Stimulated activated CD4-positive, alpha-beta T cell treated with anti-CD3 and anti-CD28 coated beads, TNF-alpha, amount 100 ng/mL, for 4 hours (primary cell): ENCODE measurements at places on chromosomes 6 and 20.

DNA sequence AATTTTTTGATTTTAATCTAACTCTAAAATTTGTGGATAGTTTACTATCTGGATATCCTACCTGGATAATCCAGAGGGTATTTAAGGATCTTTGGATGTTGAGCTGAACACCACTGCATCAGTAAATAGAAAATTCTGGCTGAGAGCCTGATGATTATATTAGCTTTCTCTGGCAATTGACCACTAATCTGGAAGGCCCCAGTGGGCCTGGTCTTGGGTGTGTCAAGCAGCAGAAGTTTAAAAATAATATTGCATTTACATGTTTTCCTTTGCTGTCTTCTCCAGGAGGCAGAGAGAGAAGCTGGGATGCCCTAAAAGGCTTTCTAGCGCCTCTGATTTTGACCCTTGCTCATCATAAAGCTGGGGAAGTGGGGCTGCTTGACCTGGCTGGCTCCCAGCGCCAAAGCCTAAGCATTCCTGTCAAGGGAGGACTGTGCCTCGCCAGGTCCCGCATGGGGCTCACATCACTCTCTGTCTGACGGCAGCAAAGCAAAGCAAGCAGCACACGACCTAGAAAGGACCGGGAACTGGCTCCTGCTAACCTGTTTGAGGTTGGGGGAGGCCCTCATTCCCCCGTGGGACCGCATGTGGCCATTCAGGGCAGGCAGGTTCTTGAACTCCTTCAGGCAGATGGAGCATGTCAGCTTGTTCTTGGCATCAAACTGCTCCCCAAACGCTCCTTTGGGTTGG, 46.6 kb upstream of the MRPS10 start:
- no peak for DNase-seq

DNA sequence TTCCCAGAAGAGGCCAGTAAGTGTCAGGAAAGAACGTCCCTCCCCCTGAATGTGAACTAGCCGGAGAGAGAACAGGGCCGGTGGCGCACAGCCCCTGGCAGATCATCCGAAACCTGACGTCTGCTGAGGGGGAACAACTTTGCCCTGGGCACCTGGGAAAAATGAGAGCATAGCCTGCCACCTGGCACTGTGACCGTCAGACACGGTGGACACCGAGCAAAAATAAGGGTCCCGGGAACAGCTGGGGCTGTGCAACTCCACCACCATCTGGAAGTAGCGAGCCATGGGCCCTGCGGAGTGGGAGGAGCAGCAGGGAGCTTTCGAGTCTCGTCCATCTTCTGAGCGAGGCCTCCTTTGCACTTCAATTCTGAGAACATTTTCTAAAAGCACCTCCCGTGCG, 110.8 kb downstream of the EDN3 start:
- no peak for DNase-seq

DNA sequence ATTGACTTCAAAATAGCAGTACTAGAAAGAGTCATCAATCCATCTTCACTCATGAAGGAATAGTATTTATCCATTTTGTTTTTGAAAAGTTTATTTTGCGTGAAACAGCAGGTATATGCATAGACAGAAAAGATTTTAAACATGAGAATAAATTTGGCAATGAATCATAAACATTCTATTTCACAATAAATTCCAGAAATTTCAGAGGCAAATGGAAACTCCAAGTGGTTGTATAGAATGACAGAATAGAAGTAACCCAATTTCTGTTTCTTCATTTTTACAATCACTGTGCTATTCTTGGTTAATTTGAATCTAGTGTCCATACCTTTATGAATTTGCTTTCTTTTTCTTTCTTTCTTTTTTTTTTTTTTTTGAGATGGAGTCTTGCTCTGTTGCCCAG, 173.0 kb upstream of the ECI2 start:
- DNase-seq = no peak

DNA sequence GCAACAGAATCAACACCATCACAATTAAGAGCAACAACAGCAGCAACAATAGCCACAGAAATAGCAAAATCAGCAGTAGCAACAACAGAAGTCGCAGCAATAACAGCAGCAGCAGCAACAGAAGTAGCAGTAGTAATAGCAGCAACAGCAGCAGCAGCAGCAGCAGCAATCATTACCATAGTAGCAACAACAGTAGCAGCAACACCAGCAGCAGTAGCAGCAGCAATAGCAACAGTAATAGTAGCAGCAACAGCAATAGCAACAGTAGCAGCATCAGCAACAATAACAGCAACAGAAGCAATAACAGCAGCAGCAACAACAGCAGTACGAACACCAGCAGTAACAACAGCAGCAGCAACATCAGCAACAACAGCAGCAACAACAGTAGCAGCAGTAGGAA, 39.8 kb downstream of the SLC22A2 start:
- DNase-seq = no peak

DNA sequence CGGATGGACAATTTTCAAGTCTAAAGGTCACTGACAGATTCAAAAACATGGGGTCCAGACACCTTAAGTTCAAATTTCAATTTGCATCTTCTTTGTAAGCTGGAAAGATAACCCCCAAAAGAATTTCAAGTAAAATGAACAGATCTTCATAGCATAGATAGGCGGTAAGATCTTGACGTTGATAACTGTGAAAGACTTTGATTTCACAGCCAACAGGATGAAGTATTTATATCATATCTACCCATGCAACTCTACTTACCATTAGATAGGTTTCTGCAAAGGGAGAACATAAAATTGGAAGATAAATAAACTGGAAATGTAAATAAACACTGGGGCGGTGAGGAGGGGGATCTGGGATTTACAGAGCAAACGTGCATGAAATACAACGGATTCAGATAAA, 137.8 kb downstream of the IPCEF1 start:
- no peak for DNase-seq

DNA sequence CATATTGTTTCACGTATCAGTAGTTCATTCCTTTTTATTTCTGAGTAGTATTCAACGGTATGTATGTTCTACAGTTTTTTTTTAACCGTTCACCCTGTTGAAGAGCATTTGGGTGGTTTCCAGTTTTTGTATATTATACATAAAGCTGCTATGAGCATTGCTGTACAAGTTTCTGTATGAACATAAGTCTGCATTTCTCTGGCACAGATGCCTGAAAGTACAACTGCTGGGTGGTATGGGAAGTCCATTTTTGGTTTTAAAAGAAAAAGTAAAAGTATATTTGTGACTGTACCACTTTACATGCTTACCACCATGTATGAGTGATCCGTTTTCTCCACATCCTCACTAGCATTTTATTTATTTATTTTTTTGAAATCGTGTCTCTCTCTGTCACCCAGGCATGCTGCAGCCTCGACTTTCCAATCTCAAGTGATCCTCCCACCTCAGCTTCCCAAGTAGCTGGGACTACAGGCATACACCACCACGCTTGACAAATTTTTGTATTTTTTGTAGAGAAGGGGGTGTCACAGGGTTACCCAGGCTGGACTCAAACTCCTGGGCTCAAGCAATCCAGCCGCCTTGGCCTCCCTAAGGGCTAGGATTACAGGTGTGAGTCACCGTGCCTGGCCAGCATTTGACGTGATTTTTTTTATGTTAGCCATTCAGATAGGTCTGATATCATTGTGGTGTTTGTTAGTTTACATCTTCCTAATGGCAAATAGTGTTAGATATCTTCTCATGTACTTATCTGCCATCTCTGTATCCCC, 11.0 kb upstream of the SIM1 start:
- no peak for DNase-seq

DNA sequence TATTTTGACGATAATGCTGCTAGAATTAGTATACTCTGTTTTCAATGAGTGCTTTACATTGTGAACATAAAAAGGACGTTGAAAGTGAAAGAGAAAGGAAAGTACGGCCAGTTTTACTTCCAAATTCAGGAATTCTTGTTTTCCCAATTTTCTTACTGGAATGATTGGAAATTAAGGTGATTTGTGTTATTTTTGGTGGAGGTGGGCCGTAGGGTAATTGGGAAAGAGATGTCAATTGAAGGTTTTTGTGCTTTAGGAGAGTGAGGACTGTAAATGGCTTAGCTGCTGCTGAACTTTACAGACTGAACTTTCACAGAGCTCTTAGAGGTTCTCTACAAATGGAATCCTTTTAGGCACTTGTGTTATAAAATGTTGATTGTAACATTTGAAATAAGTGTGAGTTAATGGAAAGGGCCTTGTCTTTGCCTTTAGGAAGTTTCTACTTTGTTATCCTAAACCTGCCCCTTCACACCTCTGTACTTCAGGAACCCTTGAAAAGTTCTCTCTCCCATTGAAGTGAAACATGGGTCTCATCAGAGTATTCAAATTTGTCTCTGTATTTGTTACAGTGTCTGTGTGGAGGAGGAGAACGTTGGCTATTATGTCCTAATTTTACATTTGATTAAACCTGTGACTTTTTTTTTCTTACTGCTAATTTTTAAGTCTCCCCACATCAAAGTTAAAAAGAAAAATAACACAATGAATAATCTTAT, 256.4 kb downstream of the ARID1B start:
- DNase-seq = no peak

DNA sequence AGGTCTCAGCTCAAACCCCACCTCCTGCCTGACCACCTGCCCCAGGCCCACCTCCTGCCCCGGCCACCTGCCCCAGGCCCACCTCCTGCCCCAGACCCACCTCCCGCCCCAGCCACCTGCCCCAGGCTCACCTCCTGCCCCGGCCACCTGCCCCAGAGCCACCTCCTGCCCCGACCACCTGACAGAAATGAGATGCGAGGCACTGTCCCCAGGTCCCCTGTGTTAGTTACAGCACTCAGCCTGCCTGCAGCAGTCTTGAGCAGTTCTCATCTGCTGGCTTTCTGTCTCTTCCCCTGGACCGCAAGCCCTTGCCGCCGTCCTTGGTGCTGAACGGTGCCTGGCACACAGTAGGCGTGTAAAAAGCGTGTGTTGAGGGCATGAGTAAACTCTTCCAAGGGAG, 79.5 kb downstream of the CDH4 start:
- no peak for DNase-seq

DNA sequence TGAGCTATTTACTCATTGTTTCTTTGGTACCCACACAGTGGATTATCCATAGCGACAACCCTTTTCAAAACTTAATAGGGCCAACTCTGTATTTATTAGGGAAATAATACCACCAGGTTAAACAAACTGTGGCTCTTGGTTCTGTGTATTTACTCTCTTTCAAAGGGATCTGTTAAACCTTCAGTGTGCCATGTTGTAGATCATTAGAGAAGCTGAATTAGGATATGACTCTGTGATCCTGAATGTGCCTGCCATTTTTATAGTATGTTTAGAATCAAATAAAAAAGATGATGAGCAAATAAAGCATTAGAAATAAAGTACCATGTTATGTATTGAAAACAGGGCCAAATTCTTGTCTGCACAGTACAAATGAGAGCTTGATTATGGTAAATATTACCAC, 25.0 kb upstream of the SLC35D3 start:
- DNase-seq = no peak

GRCh38 chr6:17501442-17501841, 98.7 kb upstream of the FAM8A1 start:
- no peak for DNase-seq

DNA sequence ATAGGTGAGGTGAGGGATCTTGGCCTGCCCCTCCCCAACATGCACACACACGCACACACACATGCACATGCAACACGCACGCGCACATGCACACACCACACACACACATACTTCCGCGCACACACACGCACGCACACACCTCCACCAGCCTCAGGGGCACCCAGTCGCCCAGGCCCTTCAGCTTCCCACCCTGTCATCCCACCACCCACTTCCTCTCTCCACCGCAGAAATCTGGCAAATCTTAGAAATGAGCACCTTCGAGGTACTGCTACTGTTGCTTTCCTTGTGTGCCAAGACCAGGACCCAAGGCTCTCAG, 1.2 kb downstream of the SPDEF start:
- DNase-seq = no peak

- DNase-seq = no peak
Observed at GRCh38 chr20:1896484-1897258, 1.5 kb downstream of the SIRPA start.

DNA sequence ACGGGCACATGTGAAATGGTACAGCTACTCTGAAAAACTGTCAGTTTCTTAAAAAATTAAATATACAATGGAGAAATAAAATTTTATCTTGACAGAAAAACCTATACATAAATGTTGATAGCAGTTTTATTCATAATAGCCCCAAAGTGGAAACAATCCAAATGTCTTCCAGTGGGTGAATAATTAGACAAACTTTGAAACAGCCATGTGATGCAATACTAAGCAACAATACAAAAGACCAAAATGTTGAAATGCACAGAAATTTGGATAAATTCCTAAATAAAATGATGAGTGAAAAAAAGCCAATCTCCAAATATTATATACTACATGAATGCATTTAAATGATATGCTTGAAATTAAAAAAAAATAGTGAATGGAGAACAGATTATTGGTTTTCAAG, 523.1 kb downstream of the HTR1B start:
- no peak for DNase-seq

- no peak for DNase-seq
Observed at GRCh38 chr6:48765352-48765961, 654.5 kb upstream of the PTCHD4 start.

GRCh38 chr6:149941583-149942460, at the start of gene ULBP2:
TSS of gene ULBP2 (plus strand) at chr6:149942014. CDS start at chr6:149942073, 59 bp downstream.
- peak; percentile 72 for DNase-seq
